Psoas muscle (tissue), 8 donors: ENCODE measurements at places on chromosomes 6 and 20. TPM values are rescaled to one million over a fixed set of nuclear protein-coding genes. Genes with fewer than 3 reads are reported as not detected.

SLC22A16 gene
- polyA plus RNA-seq = 0.07 TPM

DNA sequence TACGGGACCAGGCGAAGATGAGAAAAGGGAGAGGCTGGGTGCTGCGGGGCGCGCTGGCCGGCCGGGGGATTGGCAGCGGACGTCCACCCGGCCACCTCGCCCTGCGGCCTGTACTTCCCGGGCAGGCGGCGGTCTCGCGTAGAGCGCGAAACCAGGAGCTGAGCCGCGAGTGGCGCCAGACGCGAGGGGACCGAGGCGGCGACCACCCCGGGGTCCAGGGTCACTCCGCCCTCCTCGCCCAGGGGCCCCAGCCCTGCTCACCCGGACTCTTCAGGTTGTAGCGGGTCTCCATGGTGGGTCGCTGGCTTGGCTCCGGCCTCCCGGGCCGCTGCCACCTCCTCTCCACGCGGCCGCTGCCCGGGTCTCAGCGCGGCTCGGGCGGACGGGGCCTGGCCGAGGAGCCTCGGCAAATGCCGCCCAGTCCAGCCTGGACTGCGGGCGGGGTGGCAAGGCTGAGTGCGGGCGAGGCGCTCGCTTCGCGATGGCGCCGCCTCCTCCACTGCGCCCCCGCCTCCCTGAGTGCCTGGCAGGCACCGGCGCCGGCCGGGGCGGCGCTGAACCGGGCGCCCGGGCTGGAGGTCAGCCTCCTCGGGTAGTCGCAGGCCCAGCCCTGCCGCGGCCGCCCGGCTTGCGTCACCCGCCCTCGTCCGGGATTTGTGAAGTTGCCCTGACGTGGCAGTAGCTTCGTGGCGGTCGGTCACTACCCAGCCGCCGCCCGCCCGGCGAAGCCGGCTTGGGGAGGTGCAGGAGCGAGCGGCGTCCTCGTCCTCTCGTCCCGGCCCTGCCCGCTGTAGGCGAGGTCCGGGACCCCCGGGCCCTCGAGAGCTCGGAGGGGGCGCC lies at the start of gene UBE2J1:
TSS of gene UBE2J1 (minus strand) at position 445 of the 840 bp plus-strand sequence. CDS start at position 292, 153 bp downstream.
- DNase-seq = peak; percentile 97

GRCh38 chr6:101450901-101451300 lies 57.4 kb downstream of the GRIK2 start:
- DNase-seq = no peak

GRCh38 chr6:71478834-71479541 lies 190.4 kb downstream of the OGFRL1 start:
- no peak for DNase-seq

DNA sequence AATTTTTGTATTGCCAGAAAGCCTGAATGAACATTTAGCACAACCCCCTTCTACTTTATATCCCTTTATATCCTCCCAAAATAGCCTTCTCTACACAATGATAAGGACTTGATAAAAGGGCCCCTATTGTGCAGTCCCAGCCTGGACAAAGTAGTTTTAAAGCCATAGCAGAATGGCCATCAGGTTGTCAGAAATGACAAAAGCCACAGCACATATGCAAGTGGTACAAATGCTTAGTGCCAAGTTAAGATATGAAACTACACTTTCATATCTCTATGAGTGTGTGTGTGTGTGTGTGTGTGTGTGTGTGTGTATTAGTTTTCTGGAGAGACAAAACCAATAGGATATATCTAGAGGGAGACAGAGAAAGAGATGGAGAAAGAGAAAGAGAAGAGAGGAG lies 132.6 kb downstream of the SGK1 start:
- no peak for DNase-seq

ZSCAN23 gene
- polyA plus RNA-seq = 0.08 TPM

GNMT gene
- 0.21 TPM for polyA plus RNA-seq

DNA sequence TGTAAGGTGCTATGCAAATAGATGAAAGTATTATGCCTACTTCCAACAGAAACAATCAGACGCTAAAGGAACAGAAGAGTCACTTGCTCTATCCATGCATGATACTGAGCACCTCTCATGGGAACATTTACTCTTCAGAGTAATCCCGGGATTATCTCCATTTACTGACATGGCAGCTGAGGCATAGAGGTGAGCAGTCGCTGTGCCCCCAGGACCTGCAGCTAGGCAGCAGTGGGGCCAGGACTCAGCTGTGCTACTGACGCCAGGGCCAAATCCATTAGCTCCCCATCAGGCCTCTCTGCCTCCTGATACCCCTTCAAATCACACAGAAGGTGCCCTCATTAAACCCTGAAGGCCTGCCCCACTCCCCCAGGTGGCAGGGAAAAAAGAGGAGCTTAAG lies 51.9 kb downstream of the TRAM2 start:
- no peak for DNase-seq

- peak; percentile 51 for DNase-seq
Measured at GRCh38 chr6:36682328-36683144, 4.0 kb downstream of the CDKN1A start.

TBXT gene
- polyA plus RNA-seq = not detected

DNA sequence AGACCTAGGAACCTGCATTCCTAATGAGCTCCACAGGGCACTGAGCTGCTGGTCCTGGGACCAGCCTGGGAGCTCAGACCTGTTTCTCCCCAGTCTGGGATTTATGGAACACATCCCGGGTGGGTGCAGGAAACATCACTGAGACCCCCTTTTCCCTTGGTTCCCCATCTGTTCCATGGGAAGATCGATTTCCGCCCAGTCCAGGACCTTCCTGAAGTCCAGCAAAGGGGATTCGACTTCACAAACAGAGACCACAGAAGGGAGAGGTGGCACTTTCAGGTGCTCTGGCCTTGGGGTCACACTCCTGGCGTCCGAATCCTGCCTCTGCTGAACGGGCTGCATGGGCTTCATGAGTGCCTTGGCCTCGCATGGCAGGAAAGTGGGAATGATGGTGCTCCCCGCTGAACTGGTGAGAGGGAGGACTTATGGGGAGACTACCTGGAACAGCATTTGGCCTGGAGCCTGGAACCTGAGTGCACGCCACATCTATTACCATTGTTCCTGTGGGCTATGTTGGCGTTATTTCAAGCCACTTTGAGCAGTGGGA lies 296.3 kb downstream of the TAF4 start:
- DNase-seq = no peak

EDN1 gene
- 0.68 TPM for polyA plus RNA-seq

DNA sequence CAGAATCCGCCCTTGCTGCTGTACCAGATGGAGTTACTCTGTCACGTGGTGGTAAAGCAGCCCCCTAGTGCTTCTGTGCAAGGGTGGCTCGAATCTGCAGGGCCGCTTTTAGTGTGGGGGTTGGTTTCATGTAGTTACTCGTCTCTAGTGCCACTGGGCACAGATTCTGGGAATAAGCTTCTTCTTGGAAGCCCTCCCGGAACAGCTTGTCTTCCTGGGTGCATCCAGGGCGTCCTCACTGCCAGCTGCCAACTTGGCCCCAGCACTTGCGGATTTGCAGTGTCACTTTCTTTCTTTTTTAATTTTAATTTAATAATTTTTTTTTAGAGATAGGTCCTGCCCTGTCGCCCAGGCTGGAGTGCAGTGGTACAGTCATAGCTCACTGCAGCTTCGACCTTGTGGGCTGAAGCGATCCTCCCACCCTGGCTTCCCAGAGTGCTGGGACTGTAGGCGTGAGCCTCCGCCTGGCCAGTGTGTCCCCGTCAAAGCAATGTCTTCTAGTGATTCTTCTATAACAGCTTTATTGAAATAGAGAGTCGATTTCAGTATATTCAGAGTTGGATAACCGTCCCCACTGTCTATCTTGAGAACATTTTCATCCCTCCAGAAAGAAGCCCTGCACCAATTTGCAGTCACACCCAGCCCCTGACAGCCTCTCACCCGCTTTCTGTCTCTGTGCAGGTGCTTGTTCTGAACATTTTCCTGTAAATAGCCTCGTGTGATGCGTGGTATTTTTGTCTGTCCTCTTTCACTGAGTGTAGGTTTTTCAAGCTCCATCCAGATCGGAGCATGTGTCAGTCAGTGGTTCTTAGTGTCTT lies 25.9 kb downstream of the PYGB start:
- peak; percentile 79 for DNase-seq

DNA sequence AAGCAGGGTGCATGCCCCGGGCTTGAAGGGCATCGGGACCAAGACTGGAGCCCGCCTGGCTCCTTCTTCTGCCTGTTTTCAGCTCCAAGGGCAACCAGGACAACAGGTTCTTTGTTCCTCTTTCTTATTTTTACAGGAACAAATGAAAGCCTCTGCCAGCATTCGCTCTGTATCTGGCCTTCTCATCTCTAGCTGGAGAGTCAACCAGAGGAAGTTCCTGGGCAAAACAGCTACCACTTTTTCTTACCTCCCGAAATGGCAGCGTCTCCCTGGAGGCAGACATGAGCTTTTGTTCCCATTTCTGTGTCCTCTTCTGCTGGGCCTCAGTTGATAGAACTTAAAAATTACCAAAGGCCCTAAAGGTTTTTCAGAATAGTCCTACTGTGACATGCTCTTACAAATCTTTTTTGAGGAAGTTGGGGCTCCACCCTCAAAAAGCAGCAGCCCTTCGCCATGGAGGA lies 74.1 kb upstream of the NAA20 start:
- DNase-seq = no peak

DNA sequence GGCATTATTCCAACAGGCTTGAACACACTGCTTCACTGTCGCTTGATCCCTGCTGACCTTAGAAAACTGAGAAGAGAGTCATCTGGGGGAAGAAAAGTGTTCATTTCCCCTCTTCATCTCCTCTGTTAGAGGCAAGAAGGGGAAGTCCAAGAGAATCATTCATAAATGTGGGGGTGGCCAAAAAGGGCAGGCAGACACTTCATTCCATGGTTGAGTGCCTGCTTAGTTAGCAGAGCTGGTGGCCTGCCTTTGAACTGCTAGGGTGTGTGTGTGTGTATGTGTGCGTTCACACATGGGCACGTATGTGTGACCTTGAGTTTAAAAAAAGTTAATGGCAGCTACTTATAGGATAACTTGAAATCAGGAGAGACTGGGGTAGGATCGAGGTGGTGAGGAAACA lies 39.4 kb upstream of the RFPL4B start:
- DNase-seq = no peak

DNA sequence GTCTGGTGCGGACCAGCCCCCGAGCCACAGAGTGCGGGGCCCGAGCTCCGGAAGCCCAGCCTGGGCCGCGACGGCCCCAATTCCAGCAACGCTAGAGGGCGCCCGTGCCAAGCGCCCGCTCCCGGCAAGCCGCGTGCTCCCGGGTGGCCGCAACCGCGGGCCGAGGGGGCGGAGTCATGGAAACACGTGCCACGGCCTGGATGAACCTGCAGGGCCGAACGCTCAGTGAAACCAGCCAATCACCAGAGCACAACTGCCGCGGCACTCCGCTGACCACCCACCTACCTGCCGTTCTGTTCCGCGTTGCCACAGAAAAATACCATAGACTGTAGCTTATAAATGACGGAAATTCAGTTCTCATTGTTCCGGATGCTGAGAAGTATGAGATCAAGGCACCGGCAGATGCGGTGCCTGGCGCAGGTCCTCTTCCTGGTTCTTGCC lies 85.7 kb upstream of the FOXC1 start:
- DNase-seq = peak; percentile 79

- no peak for DNase-seq
Measured at GRCh38 chr6:160259598-160259997, 977 bp upstream of the SLC22A2 start.

- no peak for DNase-seq
Measured at GRCh38 chr6:81767163-81767891, 14.8 kb upstream of the TENT5A start.

CTCFL gene
- polyA plus RNA-seq = not detected

SFT2D1 gene
- 17.6 TPM for polyA plus RNA-seq

PLCB4 gene
- polyA plus RNA-seq = 1.4 TPM

POM121L2 gene
- polyA plus RNA-seq = not detected

DNA sequence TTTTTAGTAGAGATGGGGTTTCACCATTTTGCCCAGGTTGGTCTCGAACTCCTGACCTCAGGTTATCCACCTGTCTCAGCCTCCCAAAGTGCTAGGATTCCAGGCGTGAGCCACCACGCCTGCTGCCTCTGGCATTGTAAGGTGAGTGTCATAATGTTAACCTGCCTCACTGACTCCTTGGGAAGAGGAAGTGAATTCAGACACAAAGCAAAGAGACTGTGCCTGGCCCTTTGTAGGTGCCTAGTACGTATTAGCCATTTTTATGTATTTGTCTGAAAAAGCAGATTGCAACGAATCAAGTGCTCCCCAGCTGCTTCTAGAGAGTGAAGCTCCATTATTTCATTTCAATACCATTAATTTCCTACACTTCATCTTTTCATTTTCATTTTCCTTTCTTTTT lies 260.5 kb downstream of the SAMD5 start:
- no peak for DNase-seq

C6orf141 gene
- polyA plus RNA-seq = 1.5 TPM

DNA sequence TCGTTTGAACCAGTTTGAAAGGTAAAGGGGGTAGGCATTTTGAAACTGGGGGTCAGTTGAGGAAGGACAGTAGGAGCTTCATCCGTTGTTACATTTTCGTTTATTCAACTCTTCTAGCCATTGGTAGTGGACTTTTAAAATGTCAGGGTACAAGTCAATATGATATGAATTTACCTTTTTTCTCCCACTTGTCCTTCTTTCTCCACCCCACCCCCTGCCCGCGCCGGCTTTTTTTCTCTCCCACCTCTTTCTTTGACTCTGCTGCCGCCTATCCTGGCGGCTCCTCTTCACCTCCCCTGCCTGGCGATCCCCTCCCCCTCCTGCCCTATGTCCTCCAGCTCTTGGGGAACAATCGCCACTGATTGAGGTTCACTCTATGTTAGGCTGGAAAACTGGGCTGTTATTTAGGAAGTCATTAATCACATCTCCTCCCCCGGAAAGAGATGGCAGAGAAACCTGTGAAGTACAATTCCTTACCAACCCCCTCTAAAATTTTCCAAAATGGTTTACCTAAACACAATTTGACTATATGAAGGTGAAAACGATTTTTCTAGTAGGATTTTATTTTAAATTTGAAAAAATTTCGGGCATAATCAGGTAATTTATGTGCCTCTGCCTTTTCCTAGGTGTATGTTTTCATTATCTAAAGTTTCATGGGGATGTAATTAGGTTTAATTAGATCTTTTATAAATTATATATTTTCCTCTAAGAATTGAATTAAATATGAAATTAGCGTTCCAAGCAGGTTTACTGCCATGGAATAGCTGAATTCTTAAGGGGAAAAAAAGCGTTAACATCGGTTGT lies 778 bp upstream of the LIN28B start:
- no peak for DNase-seq

- no peak for DNase-seq
Measured at GRCh38 chr6:42973926-42974325, 5.1 kb downstream of the PEX6 start.

- no peak for DNase-seq
Measured at GRCh38 chr6:83119742-83120300, 52.4 kb downstream of the DOP1A start.

- no peak for DNase-seq
Measured at GRCh38 chr6:41289815-41290214, 3.3 kb upstream of the TREM1 start.

DNA sequence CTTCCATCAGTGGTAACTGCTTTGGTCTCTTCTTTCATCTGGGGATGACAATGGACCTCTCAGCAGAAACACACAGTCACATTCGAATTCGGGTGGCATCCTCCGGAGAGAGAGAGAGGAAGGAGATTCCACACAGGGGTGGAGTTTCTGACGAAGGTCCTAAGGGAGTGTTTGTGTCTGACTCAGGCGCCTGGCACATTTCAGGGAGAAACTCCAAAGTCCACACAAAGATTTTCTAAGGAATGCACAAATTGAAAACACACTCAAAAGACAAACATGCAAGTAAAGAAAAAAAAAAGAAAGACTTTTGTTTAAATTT lies 6.1 kb downstream of the EDN1 start:
- DNase-seq = no peak

TUBB2B gene
- polyA plus RNA-seq = 5.7 TPM

RAB23 gene
- polyA plus RNA-seq = 14.1 TPM
